Activated T-cell treated with anti-CD3 and anti-CD28 coated beads, Interleukin-2, amount 50 U/mL, for 24 hours (primary cell): ENCODE measurements at places on chromosomes 3 and 15.

DNA sequence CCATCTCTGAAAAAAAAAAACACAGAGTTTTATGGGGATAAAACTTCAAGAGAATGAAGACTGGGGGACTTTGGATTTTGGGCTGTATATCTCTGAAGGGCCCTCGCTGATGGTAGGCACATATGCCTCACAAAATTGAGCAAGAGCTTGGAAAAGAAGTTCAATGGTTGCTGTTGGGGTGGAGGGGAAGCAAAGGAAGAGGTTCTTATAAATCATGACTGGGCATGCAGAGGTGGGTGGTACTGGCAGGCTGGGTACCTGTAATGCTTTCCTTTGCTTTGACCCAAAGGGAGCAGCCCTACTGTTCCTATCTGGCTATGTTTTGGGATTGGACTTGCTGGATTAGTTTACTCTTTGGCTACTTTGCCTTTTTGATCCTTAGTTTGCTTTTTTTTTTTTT is 6.0 kb upstream of the RTP1 start:
- no peak for DNase-seq

GRCh38 chr3:5499404-5499803 is 311.9 kb downstream of the EDEM1 start:
- DNase-seq, result no peak

DNA sequence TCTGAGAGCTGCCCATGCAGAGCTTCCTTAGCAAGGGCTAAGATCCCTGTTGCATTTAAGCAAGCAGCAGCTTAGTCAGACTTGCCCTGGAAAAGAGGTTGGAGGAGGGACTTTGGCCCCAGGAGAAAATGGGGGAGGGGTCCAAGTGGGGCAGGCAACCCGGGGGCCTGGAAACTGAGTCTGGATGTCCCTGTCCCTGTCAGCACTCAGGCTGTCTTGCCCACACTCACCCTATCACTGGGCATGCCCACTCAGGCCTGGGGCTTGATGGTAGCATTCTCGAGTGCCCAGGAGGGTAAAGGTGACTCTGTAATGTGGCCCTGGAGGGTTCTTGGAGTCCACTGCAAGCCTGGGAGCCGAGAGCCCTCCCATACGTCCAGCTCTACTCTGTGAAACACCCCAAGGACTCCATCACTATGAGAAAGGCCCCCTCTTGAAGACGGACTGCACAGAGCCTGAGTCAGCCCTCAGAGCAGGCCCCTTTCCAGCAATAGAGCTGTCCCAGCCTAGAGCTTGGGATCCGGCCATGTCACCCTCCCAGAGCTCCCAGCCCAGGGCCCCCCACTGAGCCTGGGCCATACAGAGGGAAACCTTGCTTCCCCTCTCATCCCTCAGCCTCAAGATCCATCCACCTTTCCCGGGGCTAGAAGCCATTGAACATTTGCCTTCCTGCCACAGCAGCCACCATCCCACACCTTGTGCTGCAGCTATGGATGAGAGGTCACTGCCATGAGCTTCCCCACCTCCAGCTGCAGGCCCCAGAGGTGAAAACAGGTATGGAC is 13.4 kb downstream of the MYL3 start:
- peak; percentile 21 for DNase-seq

DNA sequence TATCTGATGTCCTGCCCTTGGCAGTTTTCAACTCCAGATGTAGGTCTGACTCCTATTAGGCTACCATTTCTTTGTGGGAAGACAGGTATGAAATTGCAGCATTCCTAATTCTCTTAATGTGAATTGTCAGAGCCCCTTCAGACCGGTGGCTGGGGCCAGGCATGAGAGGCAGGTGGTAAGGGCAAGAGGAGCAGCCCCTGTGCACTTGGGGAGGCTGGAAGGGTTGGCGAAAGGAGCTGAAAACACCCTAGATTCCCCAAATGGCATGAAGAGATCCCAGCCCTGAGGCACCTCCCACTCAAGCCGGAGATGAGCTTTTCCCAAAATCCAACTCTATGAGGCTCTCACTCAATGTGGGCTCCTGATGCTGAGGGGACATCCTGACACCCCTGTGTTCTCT is 453.2 kb downstream of the NR2F2 start:
- no peak for DNase-seq

DNA sequence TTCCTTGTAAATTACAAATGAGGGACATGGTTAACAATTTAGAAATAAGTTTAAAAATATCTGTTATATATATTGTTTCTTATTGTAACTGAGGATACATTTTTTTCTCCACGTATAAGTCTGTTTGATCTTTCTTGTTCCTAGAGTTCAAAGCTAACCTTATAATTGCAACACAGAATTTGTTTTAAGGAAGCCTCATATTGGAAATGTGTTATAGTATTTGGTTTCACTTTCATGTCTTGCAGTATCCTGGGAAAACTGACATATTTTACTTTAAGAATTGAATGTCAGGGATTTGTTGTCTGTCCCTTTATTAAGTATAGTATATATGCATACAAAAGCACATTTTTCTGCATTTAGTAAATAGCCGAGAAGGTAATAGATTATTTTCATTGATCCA is 23.5 kb upstream of the NIT2 start:
- DNase-seq, result no peak
